ENCODE measurements at places on chromosomes 6 and 20.

DNA sequence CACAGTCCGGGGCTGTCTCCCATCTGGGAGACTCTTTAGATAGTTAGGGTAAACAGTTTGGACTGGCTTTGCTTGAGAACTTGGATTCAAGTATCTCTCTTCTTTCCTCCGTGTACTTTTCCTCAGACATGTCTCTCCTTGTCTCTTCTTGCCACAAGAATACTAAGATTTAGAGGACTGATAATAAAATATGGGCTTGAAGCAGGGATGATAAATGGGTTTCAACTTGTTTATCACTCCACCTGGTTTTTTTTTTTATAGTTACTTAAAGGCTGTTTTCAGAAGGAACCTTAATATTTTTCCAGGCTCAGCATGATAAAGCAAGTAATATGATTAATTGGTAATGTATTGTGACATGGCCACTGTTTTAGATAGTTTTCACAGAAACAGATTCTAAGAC lies 40.9 kb upstream of the KIF13A start:
- DNase-seq, result no peak

DNA sequence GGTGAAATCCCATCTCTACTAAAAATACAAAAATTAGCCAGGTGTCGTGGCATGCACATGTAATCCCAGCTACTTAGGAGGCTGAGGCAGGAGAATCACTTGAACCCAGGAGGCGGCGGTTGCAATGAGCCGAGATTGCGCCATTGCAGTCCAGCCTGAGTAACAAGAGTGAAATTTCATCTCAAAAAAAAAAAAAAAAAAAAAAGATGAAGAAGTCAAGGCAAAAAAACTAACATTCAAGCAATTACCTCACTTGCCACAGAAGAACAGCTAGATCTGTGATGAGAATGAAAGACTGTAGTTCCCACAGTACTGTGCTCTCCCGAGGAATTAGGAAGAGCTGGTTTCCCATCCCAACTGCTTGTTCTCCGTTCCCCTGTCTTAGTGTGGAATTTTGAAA lies 144.7 kb upstream of the ECI2 start:
- no peak for DNase-seq

GRCh38 chr6:6729971-6730370 lies 141.5 kb downstream of the LY86 start:
- no peak for DNase-seq

DNA sequence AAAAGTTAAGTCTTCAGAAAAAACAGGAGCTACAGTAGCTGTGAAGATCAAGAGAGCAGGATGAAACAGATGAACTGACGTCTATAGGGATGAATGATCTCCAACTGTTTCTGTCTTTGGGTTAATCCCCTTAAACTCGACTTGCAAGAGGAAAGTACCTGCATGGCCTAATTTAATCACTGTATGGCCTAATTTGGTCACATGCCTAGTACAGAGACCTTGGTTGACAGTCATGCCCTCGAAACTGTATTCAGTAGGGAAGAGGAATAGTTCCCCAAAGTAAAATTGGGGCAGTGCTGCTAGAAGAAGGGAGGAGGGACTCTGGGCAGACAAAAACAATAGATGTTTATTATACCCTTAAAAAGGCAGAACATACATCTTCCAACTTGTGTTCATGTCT lies 10.0 kb upstream of the SMAP1 start:
- DNase-seq, result no peak
